ENCODE measurements at places on chromosomes 7 and 10.

- no peak for DNase-seq
These were observed 228.5 kb downstream of the CACNB2 start for GRCh38 chr10:18368682-18369081.

DNA sequence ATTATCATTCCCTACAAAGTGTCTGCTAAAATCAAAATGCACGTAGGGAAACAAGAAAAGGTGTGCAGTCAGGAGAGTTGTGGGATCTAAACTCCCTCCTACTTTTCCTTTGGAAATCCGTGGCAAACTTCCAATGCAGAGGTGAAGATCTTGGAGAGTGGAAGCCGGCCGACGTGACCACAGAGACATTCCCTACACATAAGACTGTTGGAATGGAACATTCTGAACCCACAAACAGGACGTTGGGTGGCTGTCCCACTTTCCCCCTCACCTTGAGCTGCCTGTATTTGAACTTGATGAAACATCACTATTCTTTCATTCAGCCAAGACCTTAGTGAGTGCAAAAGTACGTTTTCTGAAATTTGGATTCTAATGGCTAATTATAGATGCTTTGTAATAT is 65.9 kb downstream of the PRKCQ start:
- DNase-seq: no peak

DNA sequence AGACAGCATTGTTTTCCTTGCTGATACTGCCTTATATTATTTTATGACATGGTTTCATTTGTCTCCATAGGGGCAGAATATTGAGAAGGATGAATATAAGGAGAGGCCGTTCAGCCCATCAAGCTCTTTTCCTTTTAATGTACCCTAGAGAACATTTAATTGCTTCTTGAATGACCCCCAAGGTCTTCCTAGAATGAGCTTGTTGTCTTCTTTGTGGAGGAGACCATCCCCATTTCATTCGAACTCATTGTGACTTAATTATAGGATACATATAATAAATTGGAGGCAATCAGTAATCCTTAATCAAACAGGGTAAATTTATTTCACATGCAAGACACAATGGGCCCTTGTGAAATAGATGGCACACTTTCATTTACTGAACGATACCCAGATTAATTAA is 231.3 kb downstream of the MDFIC start:
- no peak for DNase-seq

GRCh38 chr10:10798102-10798863 is 219.4 kb upstream of the CELF2 start:
- no peak for DNase-seq

DNA sequence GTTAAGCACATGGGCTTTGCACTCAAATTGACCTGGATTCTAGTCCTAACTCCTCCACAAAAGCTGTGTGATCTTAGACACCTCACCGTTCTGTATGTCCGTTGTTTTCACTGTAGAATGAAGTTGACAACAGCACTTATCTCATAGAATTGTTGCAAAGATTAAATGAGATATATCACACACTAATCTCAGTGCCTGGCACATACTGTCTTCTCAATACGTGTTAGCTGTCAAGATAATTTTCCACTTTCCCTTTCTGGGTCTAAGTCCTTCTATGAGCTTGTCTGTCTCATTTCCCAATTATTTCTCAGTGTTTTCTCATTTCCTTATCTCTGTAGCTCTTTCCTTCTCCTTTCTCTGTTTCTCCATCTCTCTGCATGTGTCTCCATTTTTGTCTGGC is 296.6 kb downstream of the KCNMA1 start:
- no peak for DNase-seq

DNA sequence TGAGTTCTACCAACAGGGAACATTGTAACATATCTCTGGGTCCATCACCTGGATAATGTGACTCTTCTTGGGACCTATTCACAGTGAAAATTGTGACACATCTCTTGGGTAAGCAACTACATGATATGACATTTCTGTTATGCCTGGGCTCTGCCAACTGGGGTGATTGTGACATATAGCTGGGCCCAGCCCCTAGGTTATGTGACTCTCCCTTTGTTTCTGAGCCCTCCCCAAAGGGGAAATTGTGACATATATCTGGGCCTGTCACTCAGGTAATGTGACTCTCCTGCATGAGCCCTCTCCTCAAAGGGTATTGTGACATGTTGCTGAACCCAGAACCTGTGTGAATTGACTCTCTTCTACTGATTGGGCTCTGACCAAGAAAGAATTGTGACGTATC is 22.4 kb upstream of the ZNF107 start:
- no peak for DNase-seq

GRCh38 chr10:86288695-86289576 is 77.7 kb downstream of the GRID1 start:
- DNase-seq: no peak

DNA sequence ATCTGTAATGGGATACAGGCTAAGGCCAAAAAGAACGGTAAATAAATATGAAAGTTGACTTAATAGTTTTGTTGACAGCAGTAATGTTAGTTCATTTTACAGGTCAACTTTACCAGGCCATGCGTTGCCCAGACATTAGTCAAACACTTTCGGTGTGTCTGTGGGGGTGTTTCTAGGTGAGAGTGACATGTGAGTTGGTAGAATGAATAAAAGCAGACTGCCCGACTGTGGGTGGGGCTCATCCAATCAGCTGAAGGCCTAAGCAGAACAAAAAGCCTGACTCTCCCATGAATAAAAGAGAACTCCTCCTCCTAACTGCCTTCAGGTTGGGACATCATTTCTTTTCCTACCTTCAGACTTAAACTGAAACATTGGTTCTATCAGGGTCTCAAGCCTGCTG is 132.3 kb downstream of the MTPAP start:
- no peak for DNase-seq
